ENCODE measurements at places on chromosomes 11 and 22. TPM values are rescaled to one million over a fixed set of nuclear protein-coding genes. Genes with fewer than 3 reads are reported as not detected.

DNA sequence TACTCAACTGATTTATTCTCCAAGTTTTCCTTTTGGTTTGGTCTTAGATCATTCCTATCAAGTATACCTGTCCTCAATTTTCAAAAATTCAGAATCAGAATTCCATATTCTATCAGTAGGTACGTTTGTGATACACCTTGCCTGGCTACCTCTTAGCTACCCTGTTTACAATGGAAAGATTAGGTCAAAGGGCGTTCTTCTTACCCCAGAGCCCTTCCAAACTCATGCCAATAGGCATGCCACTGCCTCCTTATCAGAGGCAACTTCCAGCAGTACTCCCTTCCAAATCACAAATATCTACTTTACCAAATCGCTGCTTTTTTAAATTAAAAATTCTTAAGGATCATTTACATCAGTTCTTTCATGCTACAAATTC, 1.0 kb downstream of the PATL1 start:
- DNase-seq, result no peak

DNA sequence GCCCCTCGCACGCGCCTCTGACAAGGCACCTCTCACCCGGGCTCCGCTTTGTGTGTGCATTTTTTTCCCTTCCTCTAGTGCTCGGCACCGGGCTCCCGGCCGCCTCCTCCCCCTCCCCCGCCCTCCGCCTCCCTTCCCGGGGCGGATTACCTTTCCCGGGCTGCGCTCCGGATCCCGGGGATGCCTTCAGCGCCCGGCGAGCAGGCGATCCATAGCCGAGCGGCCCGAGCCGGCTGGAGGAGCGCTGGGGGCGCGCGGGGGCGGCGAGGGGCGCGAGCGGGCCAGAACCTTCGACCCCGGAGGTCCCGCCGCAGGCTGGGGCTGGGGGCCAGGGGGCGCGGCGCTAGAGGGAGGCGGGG, 282 bp downstream of the MPPED2 start:
- DNase-seq, result no peak

- DNase-seq, result no peak
Observed at GRCh38 chr11:41281131-41281742, 178.2 kb downstream of the LRRC4C start.

GRCh38 chr11:45432100-45432499, 146.0 kb upstream of the SYT13 start:
- DNase-seq, result no peak

- DNase-seq, result no peak
Observed at GRCh38 chr11:65355013-65355775, 643 bp downstream of the TIGD3 start.

- DNase-seq, result no peak
Observed at GRCh38 chr11:101812546-101812945, 102.3 kb upstream of the CEP126 start.

- DNase-seq, result no peak
Observed at GRCh38 chr11:100152766-100153165, 534.3 kb upstream of the ARHGAP42 start.

Gene GTSE1
- 0.92 TPM for total RNA-seq

Gene C11orf16
- not detected for total RNA-seq

All from thoracic aorta (tissue), 2 donors.